ENCODE measurements at places on chromosomes 2 and 18. TPM values are rescaled to one million over a fixed set of nuclear protein-coding genes. Genes with fewer than 3 reads are reported as not detected.

DNA sequence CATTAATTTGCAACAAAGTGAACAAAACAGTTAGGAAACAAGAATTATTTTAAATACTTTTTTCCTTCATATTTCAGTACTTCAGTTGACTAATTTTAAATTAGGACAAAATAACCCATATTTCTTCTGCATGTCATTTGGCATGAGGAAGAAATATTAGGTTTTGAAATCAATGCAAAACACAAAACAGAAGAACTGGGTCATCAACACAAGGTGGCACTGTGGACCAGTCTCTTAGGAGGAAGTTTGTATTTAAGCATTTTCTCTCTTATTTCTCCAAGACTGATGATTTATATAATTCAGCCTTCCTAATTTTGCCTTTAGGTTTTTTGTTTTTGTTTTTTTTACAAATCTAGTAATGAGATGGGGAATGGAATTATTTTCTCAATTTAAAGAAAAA is 352.8 kb upstream of the KCNH7 start:
- H3K36me3 ChIP-seq, result no peaks in the 10 kb centered on the region
- H3K4me3 ChIP-seq, result no peak overlapping the region
- H3K27me3 ChIP-seq, result no peaks in the 10 kb centered on the region
- H3K4me1 ChIP-seq, result no peaks in the 10 kb centered on the region

The ACTG2 gene
- 0.67 TPM for total RNA-seq

The AQP12B gene
- total RNA-seq, result not detected

DNA sequence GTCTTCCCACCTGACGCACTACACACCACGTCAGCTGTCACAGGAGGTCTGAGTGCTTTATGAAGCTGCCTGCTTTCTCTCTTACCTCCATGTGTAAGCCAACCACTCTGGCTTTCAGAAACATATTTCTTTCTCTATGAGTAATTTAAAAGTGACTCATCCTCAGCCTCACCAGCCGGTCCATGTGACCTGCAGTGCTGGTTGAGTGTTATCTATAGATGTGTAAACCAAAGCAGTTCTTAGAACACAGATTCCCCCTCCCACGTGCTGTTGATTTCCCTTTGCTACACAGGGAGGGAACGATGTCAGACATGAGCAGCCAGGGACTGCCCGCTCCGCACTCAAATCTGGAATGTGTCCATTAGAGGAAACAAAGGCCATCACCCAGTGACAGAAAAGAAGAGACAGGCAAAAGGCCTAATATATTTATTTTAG is 157.8 kb downstream of the BCL2 start:
- H3K36me3 ChIP-seq, result no peaks in the 10 kb centered on the region
- peaks cover 3% of the 10 kb centered on the region for H3K27me3 ChIP-seq
- peak; percentile 8 for DNase-seq
- no peak overlapping the region for H3K27ac ChIP-seq

DNA sequence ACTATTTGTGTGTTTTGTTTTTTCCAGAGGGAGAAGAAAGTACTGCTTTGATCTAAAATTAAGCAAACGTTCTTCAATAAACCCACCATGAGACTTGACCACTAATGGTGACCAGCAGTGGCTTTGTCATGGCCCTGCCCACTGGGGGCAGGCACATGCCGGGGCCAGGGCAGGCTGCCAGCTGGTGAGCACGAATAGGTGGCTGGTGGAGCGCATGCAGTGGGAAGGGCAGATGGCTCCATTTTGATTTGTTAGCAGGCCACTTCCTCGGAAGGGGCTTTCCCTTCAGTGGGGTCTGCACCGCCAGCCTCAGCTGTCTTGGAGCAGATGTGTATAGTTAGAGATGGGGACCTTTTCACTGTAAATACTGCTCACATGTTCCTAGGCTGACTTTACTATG is 277.1 kb downstream of the SOX11 start:
- DNase-seq, result no peak
- no peaks in the 10 kb centered on the region for H3K4me1 ChIP-seq
- H3K27ac ChIP-seq, result no peak overlapping the region
- no peaks in the 10 kb centered on the region for H3K36me3 ChIP-seq
- H3K4me3 ChIP-seq, result no peak overlapping the region

DNA sequence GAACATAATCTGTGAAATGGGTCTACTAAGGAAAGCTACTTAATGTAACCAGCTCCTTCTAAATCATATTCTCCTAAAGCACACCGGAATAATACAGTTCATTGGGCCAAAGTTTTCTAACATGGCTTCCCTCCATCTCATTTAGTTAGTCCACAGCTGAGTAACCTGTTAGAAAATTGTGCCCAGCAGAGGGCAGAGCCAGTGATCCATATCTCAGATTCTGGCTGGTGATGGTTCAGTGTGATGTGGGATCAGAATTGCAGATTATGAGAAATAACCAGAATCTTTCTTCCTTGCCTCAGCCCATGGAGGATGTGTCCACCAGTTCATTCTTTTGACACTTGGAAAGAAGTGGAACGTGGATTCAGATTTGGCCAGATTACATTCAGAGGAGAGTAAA is 9.4 kb upstream of the CTLA4 start:
- DNase-seq, result no peak
- H3K27me3 ChIP-seq, result no peaks in the 10 kb centered on the region
- no peaks in the 10 kb centered on the region for H3K4me1 ChIP-seq
- H3K36me3 ChIP-seq, result no peaks in the 10 kb centered on the region
- H3K27ac ChIP-seq, result no peak overlapping the region
- H3K4me3 ChIP-seq, result no peak overlapping the region

The EPG5 gene
- 9.1 TPM for total RNA-seq

- H3K4me1 ChIP-seq, result peaks cover 24% of the 10 kb centered on the region
- H3K36me3 ChIP-seq, result no peaks in the 10 kb centered on the region
- H3K27ac ChIP-seq, result peak overlapping the region; percentile 65
- no peaks in the 10 kb centered on the region for H3K27me3 ChIP-seq
Measured at GRCh38 chr18:80009661-80010550, 21.5 kb upstream of the TXNL4A start.
